NB4 (cell line): ENCODE measurements at places on chromosomes 3 and 15.

GRCh38 chr15:33826201-33826600 is 142.1 kb upstream of the CHRM5 start:
- DNase-seq: no peak

GRCh38 chr15:101570241-101570640 is 80.7 kb upstream of the PCSK6 start:
- DNase-seq: no peak

GRCh38 chr3:34683851-34684250 is 885.4 kb downstream of the PDCD6IP start:
- peak; percentile 57 for DNase-seq

- DNase-seq: no peak
Observed at GRCh38 chr3:121800906-121801305, 34.0 kb downstream of the IQCB1 start.

GRCh38 chr15:23039917-23040281 is 530 bp upstream of the TUBGCP5 start:
- DNase-seq: no peak

DNA sequence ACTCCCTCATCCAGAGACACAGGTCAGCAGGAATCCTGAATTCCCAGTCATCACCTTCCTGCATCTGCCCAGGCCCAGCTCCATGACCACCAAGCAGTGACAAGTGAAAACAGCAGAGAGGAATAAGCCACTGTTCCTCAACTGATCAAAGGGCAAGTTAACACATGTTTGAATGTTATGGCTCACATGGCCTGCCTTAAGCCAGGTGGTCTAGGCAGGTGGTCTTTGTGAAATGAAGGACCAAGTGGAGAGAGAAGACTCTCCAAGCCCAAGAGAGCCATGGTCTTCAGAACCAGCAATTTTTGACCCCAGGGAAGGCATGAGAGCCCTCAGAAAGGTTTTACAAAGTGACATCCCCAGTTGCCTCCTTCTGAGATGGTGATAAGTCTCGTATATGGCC is 161.8 kb downstream of the EPHB1 start:
- DNase-seq: no peak

GRCh38 chr3:1072041-1072440 is 20.8 kb upstream of the CNTN6 start:
- peak; percentile 1 for DNase-seq

DNA sequence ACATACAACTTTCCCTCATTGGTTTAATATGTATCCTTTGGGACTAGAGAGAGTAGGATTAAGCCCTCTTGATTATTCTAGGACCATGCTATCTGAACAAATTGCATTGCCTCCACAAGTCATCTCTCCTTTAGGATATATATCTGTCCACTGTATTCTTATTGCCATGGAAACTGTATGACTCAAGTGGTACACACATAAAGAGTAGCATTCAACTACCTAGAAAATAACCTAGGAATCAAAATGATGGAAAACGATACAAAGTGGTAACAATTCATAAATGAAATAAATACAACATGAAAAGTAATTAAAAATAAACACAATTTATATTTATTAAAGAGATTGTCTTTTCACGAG is 212.1 kb upstream of the P2RY1 start:
- DNase-seq: no peak

DNA sequence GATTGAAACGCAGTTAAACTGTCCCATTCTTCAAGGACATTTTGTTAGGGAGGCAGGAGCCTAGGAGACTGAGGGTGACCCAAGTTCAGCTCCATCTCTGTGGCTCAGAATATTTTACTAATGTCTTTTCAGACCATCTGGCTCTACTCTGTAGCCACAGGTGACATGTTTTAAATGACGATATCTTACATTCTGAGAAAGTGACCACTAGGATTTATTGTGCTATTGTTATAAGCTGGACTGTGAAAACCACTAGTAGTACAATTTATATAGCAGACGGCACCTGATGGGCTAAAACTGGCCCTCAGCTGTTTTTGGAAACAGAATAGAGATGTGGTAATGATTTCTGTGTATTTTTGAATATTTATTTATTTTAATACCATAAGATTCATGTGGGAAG is 55.5 kb downstream of the MCF2L2 start:
- no peak for DNase-seq

DNA sequence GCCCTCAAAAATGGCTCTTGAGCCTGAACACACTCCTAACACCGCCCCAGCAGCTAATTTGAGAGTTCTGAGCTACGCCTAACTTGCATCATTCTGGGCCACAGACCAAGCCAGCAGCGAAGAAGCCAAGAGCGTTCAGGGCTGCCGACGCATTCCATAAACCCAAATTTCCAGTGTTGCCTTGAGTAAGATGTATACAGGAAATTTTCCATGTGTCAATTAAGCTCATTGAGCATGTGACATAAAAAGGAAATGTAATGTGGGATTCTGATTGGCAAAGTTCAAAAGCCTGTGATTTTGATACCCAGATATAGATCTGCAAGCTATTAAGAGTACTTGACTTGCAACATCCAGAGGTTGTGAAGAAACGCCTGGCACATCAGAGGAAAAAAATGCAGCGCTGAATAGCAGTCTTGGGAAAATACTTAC is 148.6 kb upstream of the NR2F2 start:
- DNase-seq: no peak

- DNase-seq: peak; percentile 50
Observed at GRCh38 chr15:73346735-73347312, 21.9 kb downstream of the HCN4 start.

DNA sequence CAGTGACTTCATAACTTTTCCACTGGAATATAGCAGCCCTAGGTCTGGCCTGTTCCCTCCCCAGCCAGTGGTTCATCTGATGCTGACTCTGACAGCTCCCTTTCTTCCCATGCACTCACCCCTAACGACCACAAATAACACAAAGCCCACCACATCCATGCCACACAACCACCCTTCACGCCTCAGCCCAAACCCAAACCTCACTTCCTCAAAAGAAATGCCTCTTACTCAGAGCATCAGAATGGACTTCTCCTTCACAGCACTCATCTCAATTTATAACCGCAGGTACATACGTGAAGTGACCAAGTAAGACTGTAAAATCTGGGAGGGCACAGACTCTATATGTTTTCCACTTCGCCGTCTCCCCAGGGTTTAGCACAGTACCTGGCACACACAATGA is 1.1 kb downstream of the RBSN start:
- peak; percentile 85 for DNase-seq

- no peak for DNase-seq
Observed at GRCh38 chr15:39393575-39394335, 187.1 kb upstream of the THBS1 start.

DNA sequence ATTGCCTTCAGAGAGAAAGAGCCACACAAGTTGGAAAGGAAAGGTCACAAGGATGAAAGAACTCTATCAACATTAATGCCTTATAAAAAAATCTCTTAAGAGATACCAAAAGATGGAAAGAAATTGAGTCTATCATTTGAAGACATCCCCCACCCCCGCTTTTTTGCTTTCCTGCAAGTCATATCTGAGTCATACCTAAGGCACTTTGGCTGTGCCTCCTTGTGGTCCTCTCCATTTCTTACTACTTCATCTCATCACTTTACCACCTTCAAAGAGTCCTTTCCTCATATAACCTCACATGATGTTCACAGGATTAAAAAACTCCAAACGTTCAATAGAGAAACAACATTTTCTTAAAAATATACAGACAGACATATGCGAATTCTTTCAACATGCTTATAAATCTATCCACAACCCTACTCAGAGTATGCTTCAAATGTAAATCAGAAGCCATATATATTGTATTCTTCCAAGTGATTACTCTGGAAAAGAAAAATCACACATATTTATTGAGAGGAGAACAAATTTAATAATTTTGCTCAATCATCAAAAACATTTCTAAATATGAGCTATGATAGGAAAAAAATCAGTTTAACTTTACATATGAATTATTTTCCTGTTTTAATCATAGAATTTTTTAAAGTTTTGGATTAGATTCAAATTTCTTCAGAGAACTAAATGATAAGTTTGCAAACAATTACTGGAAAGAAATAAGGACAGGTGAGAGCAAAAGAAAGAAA is 1003.9 kb upstream of the CFAP20DC start:
- DNase-seq: no peak

- DNase-seq: no peak
Observed at GRCh38 chr3:69113536-69113935, 8.9 kb downstream of the LMOD3 start.

GRCh38 chr3:122886946-122887345 is 92.1 kb downstream of the SLC49A4 start:
- no peak for DNase-seq

DNA sequence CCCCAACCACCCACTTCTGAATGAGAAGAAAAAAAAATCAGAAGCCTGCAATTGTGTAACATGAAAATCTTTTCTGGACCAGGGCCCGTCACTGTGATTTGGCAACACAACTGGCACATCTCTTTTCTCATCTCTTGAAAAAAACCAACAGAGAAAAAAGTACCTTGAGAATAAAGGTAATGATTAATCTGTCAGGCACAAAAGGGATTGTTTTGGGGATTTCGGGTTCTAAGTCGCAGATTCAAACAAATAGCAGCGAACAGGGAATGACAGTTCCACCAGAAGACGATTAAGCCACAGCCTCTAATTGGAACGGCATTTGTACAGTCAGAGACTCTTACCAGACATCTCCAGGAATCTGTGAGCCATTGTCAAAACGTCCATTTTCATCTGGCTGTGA is at the start of gene AQP9:
TSS of gene AQP9 (plus strand) at position 276 of the 400 bp plus-strand sequence. CDS start 185 bp downstream, outside the sequence.
- no peak for DNase-seq

GRCh38 chr15:100189319-100189718 is 152.5 kb downstream of the ADAMTS17 start:
- no peak for DNase-seq

GRCh38 chr15:71219645-71220044 is 104.4 kb downstream of the THSD4 start:
- DNase-seq: no peak

- DNase-seq: peak; percentile 8
Observed at GRCh38 chr3:113712129-113712528, 15.7 kb upstream of the USF3 start.

- peak; percentile 62 for DNase-seq
Observed at GRCh38 chr3:141000027-141000663, 51.0 kb upstream of the SPSB4 start.

- DNase-seq: no peak
Observed at GRCh38 chr3:8848696-8849131, 79.3 kb upstream of the OXTR start.

GRCh38 chr15:88467935-88468528 is 524 bp downstream of the MRPS11 start:
- DNase-seq: peak; percentile 52

GRCh38 chr3:107421170-107421792 is 44.0 kb downstream of the CCDC54 start:
- DNase-seq: peak; percentile 71
